ENCODE measurements at places on chromosomes 7 and 10.

GRCh38 chr10:12394241-12395033, 45.1 kb downstream of the CAMK1D start:
- no peak for DNase-seq

DNA sequence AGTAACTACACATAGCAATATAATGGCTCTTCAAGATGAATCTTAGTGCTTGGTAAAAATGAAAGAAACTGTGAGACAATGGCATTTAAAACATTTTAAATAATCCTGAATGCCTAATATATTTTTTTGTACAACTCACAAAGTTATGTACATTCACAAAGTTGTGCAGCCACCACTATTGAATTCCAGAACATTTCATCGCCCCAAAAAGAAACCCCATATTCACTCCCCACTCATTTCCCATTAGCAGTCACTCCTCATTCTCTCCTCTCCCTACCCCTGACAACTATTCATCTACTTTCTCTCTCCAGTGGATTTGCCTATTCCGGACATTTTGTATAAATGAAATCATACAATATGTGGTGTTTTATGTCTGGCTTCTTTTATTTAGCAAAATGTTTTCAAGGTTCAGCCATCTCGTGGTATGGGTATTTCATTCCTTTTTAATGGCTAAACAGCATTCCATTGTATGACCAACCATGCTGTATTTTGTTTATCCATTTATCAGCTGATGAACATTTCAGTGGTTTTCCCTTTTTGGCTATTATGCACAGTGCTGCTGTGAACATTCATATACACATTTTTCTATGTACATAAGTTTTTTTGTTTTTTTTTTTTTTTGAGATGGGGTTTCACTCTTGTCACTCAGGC, 34.7 kb downstream of the ENTPD7 start:
- DNase-seq: no peak

- no peak for DNase-seq
Measured at GRCh38 chr7:2729893-2730716, 42.1 kb downstream of the AMZ1 start.

DNA sequence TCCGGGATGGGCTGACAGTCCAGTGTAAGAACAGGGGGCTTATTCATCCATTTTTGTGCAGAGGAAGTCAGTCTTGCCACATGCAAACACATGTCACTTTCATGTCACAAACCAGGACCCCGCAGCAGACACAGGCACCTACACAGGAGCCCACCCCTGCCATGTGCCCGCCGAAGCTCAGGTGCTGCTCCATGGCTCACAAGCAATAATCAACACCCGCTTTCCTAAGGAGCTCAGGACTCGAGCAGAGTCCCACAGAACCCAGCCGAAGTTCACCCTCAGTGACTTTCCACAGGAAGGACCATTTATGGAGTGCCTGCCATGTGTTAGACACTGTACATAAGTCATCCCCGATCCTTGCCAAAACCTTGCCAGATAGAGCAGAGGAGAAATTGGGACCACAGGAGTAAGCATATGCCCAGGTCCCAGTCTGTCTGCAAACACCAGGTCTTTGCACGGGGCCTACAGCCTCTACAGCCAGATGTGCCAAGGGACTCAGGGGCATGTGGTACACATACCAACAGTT, 99.4 kb downstream of the EBF3 start:
- DNase-seq: no peak

- peak; percentile 21 for DNase-seq
Measured at GRCh38 chr10:22682237-22683139, 31.9 kb downstream of the PIP4K2A start.

Data from activated CD4-positive, alpha-beta T cell treated with anti-CD3 and anti-CD28 coated beads, Interleukin-2, amount 50 U/mL, for 24 hours (primary cell).